ENCODE measurements at places on chromosomes 3 and 15. TPM values are rescaled to one million over a fixed set of nuclear protein-coding genes. Genes with fewer than 3 reads are reported as not detected.

GRCh38 chr3:52055537-52056351, 627 bp downstream of the DUSP7 start:
- peak overlapping the region; percentile 71 for H3K4me3 ChIP-seq
- H3K4me1 ChIP-seq, result no peaks in the 10 kb centered on the region
- peaks cover 7% of the 10 kb centered on the region for H3K36me3 ChIP-seq
- H3K27me3 ChIP-seq, result no peaks in the 10 kb centered on the region
- H3K27ac ChIP-seq, result peak overlapping the region; percentile 65

GRCh38 chr15:78620527-78621421, at the start of gene CHRNA3:
TSS of gene CHRNA3 (minus strand) at chr15:78620996. CDS start at chr15:78620794, 202 bp downstream.
- no peak within 1 kb of the TSS for H3K27ac ChIP-seq
- no peaks in the 10 kb centered on the region for H3K27me3 ChIP-seq
- no peaks in the 10 kb centered on the region for H3K4me1 ChIP-seq
- H3K36me3 ChIP-seq, result no peaks in the 10 kb centered on the region
- H3K4me3 ChIP-seq, result peak within 1 kb of the TSS; percentile 22

DNA sequence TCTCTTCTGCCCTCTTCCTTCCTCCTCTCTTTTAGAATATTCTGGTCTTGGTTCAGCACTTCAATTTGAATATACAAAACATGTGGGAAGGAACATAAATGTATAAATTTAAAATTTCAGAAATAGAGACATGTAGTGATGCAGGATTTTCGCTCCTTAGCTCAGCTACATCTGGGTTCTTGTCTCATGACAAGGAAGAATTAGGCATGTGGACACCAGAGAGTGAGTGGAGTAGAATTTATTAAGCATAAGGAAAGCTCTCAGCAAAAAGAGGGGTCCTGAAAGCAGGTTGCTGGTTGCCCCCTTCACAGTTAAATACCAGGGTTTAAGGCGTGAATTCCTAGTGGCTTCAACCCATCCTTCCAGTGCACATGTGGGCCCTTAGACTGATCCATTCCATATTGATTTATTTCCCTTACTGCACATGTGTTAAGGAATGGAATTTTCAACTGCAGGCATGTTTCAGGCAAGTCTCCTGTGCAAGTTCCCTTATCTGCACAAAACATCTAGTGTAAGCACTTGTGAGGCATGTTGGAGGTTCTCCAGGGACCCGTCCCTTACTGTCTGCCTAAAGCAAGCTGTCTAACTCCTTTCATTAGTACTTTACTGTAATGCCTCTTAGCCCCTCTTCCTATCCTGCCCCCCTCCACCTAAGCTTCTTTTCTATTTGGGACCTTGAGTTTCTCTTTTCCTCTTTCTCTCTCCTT, 133.2 kb upstream of the STRIT1 start:
- no peaks in the 10 kb centered on the region for H3K27me3 ChIP-seq
- no peaks in the 10 kb centered on the region for H3K36me3 ChIP-seq
- no peak overlapping the region for H3K4me3 ChIP-seq
- no peaks in the 10 kb centered on the region for H3K4me1 ChIP-seq
- DNase-seq, result no peak

GRCh38 chr15:50968353-50968752, 59.9 kb downstream of the AP4E1 start:
- H3K36me3 ChIP-seq, result no peaks in the 10 kb centered on the region
- H3K4me3 ChIP-seq, result no peak overlapping the region
- DNase-seq, result no peak
- no peaks in the 10 kb centered on the region for H3K27me3 ChIP-seq
- no peak overlapping the region for H3K27ac ChIP-seq
- no peaks in the 10 kb centered on the region for H3K4me1 ChIP-seq

DNA sequence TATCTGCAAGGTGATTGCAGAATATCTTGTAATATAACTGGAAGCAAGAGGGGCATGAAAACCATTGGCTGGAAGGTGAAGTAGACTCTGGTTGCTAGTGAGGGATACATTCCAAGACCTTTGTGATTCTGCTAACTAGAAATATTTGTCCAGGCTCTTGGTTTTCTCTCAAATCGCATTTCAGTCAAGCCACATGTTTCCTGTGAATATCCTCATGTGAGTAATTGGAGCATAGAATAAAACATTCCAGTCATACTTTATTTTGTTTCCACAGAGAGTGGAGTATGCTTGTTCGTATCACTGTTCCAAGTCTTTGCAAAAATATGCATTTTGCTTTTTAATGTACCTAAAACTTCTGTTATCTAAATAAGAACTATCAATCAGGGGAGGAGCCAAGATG, 850.0 kb downstream of the EPHA3 start:
- no peaks in the 10 kb centered on the region for H3K27me3 ChIP-seq
- no peak overlapping the region for H3K27ac ChIP-seq
- DNase-seq, result no peak
- no peaks in the 10 kb centered on the region for H3K36me3 ChIP-seq
- H3K4me1 ChIP-seq, result no peaks in the 10 kb centered on the region

GRCh38 chr3:95923496-95924210, 890.7 kb upstream of the EPHA6 start:
- H3K4me1 ChIP-seq, result no peaks in the 10 kb centered on the region
- peak overlapping the region; percentile 51 for H3K27ac ChIP-seq
- DNase-seq, result no peak
- no peak overlapping the region for H3K4me3 ChIP-seq

The HESX1 gene
- 1.9 TPM for total RNA-seq

- no peak overlapping the region for H3K4me3 ChIP-seq
- H3K27me3 ChIP-seq, result no peaks in the 10 kb centered on the region
- H3K36me3 ChIP-seq, result peaks cover 2% of the 10 kb centered on the region
- DNase-seq, result peak; percentile 46
- no peak overlapping the region for H3K27ac ChIP-seq
Measured at GRCh38 chr3:58175437-58176184, 35.2 kb downstream of the DNASE1L3 start.

DNA sequence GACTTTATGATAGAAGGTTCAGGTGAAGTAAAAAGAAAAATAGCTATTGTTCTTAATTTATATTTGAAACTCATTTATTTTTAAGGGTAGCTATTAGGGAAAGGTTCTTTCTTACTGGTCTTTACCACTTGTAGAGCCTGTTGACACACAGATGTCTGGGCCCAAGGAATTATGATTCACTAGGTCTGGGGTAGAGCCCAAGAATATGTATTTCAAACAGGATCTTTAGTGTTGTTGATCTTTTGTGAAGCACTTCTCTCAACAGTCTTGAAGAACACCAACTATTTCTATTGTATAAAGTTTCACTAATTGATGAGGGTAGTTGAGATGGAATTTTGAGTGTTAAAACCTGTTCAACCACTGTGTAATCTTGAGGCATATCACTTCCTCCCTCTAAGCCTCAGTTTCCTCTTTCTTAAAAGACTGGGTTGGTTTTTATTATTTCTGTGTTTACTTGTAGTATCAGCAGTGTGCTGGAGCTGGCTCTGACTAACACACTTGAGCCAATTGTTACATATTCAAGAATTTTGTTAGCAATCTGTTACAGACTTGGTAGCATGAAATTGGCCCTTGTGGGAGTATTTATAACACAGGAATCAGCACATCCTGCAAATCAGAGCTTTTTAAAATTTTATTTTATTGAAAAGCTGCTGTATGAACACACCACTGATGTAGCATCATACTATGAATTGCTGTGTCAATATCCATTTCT, 155.9 kb downstream of the RBMS3 start:
- no peak for DNase-seq
- no peak overlapping the region for H3K27ac ChIP-seq
- H3K36me3 ChIP-seq, result no peaks in the 10 kb centered on the region
- H3K4me3 ChIP-seq, result no peak overlapping the region

GRCh38 chr3:45748068-45748467, 48.3 kb downstream of the SLC6A20 start:
- H3K4me1 ChIP-seq, result no peaks in the 10 kb centered on the region
- DNase-seq, result no peak
- no peak overlapping the region for H3K4me3 ChIP-seq
- H3K27ac ChIP-seq, result no peak overlapping the region
- no peaks in the 10 kb centered on the region for H3K27me3 ChIP-seq
- no peaks in the 10 kb centered on the region for H3K36me3 ChIP-seq

The OR5K3 gene
- total RNA-seq, result not detected

- H3K4me1 ChIP-seq, result no peaks in the 10 kb centered on the region
- H3K4me3 ChIP-seq, result no peak overlapping the region
- no peaks in the 10 kb centered on the region for H3K36me3 ChIP-seq
- peaks cover 1% of the 10 kb centered on the region for H3K27me3 ChIP-seq
- peak; percentile 75 for DNase-seq
Measured at GRCh38 chr3:120855665-120856437, 52.2 kb upstream of the STXBP5L start.

The GP9 gene
- not detected for total RNA-seq

The GP5 gene
- total RNA-seq, result 0.19 TPM

DNA sequence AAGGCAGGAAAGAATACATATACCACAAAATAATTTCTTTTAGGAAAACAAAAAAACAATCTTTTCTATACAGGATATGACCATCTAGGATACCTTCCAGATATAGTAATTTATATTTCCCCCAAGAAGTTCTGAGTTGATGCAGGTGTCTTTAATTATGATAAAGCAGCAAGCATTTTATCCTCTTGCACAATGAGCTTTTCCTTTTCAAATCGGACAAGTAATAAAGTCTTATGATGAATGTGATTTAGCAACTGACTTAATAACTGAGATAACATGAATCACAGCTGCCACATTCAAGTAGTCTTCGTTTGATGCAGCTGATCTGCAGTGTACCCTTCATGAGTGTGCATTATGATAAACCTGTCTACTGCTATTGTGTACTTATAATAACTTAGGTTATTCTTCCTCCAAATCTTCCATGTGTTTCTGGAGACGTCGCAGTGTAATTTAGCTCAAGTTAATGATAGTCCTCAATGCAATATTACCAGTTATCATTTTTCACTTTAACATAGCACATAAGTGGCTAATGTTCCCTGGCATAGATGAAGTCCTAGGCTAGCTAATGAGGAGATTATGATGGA, 260.3 kb upstream of the MRPL3 start:
- no peaks in the 10 kb centered on the region for H3K36me3 ChIP-seq
- H3K4me1 ChIP-seq, result no peaks in the 10 kb centered on the region
- no peak overlapping the region for H3K27ac ChIP-seq
- H3K4me3 ChIP-seq, result no peak overlapping the region
- no peaks in the 10 kb centered on the region for H3K27me3 ChIP-seq
- no peak for DNase-seq

The PCOLCE2 gene
- 83.3 TPM for total RNA-seq

The WDR76 gene
- total RNA-seq, result 4.8 TPM

DNA sequence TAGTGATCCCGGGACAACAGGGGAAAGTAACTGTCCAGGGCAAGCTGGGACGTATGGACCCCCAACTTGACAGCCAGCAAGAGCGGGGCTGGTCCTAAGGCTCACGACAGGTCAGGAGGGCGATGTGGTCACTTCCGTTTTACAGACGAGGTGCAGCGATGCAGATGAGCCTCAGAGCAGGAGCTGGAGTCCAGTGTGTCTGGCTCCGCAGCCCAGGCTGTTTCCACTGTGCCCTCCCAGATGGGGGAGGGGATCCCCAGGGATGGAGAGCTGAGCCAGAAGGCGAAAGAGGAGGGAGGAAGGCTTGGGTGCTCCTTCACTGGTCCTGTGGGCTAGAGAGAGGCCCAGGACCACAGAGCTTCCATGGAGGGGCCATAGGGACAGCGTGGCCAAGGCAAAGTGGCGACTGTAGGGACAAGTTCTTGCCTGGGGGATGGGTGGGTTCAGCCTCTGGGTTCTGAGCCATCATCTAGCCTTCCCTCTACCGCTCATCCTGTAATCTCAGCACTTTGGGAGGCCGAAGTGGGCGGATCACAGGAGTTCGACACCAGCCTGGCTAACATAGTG, 5.7 kb downstream of the SNX33 start:
- H3K4me1 ChIP-seq, result no peaks in the 10 kb centered on the region
- H3K27ac ChIP-seq, result no peak overlapping the region
- no peak overlapping the region for H3K4me3 ChIP-seq
- no peaks in the 10 kb centered on the region for H3K27me3 ChIP-seq
- no peak for DNase-seq
- H3K36me3 ChIP-seq, result peaks cover 6% of the 10 kb centered on the region

The UCN2 gene
- total RNA-seq, result not detected

GRCh38 chr15:67024998-67025368, 40.4 kb upstream of the SMAD3 start:
- no peaks in the 10 kb centered on the region for H3K27me3 ChIP-seq
- DNase-seq, result no peak
- H3K36me3 ChIP-seq, result no peaks in the 10 kb centered on the region
- H3K4me3 ChIP-seq, result no peak overlapping the region
- peaks cover 3% of the 10 kb centered on the region for H3K4me1 ChIP-seq

DNA sequence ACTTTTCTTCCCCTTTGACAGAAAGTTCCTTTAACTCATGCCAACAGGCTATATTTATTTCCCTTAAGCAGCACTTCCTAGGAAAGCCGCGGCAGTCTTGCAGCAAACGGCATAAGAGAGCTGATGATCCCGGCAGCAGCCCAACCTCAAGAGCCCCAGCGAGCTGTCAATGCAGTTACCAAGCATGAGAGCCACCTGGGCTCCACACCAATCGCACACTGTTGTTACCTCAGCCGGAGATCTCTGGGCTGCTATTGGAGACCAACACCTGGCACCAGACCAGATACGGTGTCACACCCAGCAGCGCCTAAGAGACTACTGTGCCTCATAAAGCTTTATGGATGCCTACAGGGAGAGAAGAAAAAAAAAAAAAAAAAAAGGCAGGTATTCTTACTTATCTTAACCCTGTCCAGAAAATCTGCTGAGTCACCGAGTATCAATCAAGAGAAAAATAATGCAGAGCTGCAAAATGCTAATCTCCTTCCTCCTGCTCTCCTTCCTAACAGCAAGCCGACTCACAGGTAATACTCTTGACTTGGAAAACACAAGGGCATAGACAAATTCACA, 11.7 kb downstream of the ABCC5 start:
- H3K27me3 ChIP-seq, result no peaks in the 10 kb centered on the region
- no peak overlapping the region for H3K4me3 ChIP-seq
- peak; percentile 74 for DNase-seq
- no peaks in the 10 kb centered on the region for H3K4me1 ChIP-seq

- no peaks in the 10 kb centered on the region for H3K36me3 ChIP-seq
- no peak overlapping the region for H3K4me3 ChIP-seq
- H3K27ac ChIP-seq, result no peak overlapping the region
Measured at GRCh38 chr15:96412045-96412905, 81.8 kb downstream of the NR2F2 start.

DNA sequence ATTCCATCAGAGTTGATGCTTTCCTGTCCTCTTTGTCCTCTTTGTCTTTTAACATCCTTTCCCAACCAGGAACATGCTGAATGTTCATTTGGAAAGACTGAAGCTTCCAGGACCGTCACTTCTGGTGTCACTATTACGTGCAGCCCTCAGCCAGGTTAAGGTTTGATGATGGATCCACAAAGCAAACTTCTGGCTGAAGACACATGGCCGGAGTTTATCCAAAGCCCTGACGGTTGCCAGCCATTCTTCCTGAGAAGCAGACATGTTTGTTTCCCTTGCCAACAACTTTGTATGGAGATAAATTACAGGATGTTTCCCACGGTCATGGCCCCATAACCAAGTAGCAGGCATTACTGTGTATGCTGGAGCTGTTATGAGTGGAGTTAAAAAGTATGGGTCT, 236.9 kb downstream of the THSD4 start:
- no peaks in the 10 kb centered on the region for H3K36me3 ChIP-seq
- H3K27me3 ChIP-seq, result no peaks in the 10 kb centered on the region
- H3K27ac ChIP-seq, result no peak overlapping the region
- no peak overlapping the region for H3K4me3 ChIP-seq
- DNase-seq, result no peak

The PPP1R14D gene
- total RNA-seq, result not detected

GRCh38 chr15:46088486-46089445, 453.9 kb downstream of the SQOR start:
- H3K36me3 ChIP-seq, result no peaks in the 10 kb centered on the region
- H3K27me3 ChIP-seq, result no peaks in the 10 kb centered on the region
- no peak overlapping the region for H3K27ac ChIP-seq
- H3K4me1 ChIP-seq, result no peaks in the 10 kb centered on the region
- no peak overlapping the region for H3K4me3 ChIP-seq
- DNase-seq, result no peak
